Endothelial cell (in vitro differentiated cells): ENCODE measurements at places on chromosomes 5 and 9.
A peak's percentile ranks its signal among the peaks of the same experiment; 100 is the strongest.

DNA sequence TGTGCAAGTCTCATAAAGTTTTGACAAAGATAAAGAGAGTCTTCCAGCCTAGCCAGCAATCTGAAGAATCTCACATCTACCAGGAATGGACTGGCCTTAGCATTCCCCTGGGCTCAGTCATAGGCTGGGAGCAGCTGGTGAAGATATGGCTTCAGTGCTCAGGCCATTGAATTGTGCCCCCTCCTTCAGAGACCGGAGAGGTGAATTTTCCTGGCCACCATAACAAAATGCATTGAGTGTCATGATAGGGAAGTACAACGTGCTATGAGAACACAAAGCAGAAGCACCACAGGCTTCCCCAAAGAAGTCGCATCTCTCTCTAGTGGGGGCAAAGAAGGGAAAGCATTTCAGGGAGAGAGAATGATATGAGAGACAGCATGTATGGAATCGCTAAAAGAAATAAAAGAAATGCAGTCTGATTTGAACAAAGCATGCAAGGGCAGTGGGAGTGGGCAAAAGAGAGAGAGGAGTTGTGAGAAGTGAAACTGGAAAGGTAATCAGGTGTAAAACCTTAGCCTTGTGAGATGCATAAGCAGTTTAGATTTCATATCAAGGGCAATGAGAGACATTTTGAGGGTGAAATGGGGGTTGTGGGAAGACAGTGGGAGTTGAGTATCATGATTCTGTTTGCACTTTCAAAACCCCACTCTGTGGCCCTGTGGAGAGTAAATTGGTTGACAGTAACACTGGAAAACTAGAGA is 57.1 kb upstream of the NMUR2 start:
- H3K4me1 ChIP-seq, result no peaks in the 10 kb centered on the region
- no peak overlapping the region for H3K4me3 ChIP-seq
- no peaks in the 10 kb centered on the region for H3K36me3 ChIP-seq
- no peak for DNase-seq

GRCh38 chr5:178449163-178450070 is 140.8 kb downstream of the COL23A1 start:
- peaks cover 4% of the 10 kb centered on the region for H3K36me3 ChIP-seq
- peaks cover 26% of the 10 kb centered on the region for H3K4me1 ChIP-seq
- H3K27ac ChIP-seq, result peak overlapping the region; percentile 52
- H3K27me3 ChIP-seq, result no peaks in the 10 kb centered on the region

- H3K4me3 ChIP-seq, result no peak overlapping the region
- DNase-seq, result no peak
- peaks cover 37% of the 10 kb centered on the region for H3K36me3 ChIP-seq
- no peaks in the 10 kb centered on the region for H3K27me3 ChIP-seq
Measured at GRCh38 chr9:33350310-33350709, 52.1 kb downstream of the AQP7 start.

GRCh38 chr5:7668161-7668560 is 182.8 kb downstream of the CFAP90 start:
- peaks cover 2% of the 10 kb centered on the region for H3K27me3 ChIP-seq
- H3K27ac ChIP-seq, result no peak overlapping the region
- H3K4me1 ChIP-seq, result no peaks in the 10 kb centered on the region
- no peak for DNase-seq

- H3K27me3 ChIP-seq, result peaks cover 17% of the 10 kb centered on the region
- H3K4me3 ChIP-seq, result peak overlapping the region; percentile 99
- H3K4me1 ChIP-seq, result peaks cover 13% of the 10 kb centered on the region
Measured at GRCh38 chr5:91379246-91379913, 3.7 kb downstream of the ARRDC3 start.

GRCh38 chr5:31107091-31107518 is 86.4 kb upstream of the CDH6 start:
- H3K36me3 ChIP-seq, result no peaks in the 10 kb centered on the region
- no peaks in the 10 kb centered on the region for H3K4me1 ChIP-seq
- H3K4me3 ChIP-seq, result no peak overlapping the region
- no peaks in the 10 kb centered on the region for H3K27me3 ChIP-seq

- DNase-seq, result no peak
- H3K4me1 ChIP-seq, result peaks cover 22% of the 10 kb centered on the region
- H3K4me3 ChIP-seq, result no peak overlapping the region
- H3K27ac ChIP-seq, result no peak overlapping the region
- no peaks in the 10 kb centered on the region for H3K36me3 ChIP-seq
Measured at GRCh38 chr9:99826579-99826978, 4.9 kb downstream of the NR4A3 start.

DNA sequence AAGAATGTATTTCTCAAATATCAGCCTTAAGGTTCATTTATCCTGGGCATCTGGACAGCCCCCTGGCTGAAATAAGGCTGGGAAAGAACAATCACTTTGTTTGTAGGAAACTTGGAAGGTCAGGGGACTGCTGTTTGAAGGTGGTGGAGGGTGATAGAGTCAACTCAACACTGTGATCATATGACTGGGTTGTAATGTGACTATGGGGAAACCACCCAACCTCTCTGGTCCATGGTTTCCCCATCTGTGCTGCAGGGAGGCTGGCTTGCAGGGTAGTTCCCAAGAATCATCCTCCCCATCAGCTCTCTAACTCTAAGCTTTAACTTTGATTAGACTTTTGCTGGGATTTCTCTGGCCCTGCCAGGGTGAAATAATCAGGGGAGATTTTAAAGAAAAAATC is 10.0 kb downstream of the INSYN2B start:
- peak overlapping the region; percentile 68 for H3K27ac ChIP-seq
- H3K36me3 ChIP-seq, result no peaks in the 10 kb centered on the region
- no peak for DNase-seq

DNA sequence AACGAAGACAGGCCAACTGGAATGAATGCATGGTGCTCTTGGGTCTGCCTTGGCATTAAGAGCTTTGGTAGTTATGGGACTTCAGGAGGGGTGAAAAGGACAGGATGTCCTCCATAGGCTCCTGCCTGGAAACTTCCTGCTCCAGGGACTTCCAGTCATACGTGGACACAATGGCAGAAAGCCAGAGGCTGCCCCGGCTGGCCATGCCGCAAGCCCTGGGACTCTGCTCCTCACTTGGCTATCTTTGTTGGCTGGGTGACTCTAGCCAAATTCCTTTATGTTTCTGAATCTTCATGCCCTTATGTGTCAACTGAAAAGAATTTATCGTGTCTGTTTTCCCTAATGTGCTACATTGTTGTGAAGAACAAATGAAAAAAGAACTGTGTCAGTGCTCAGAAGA is 136.9 kb downstream of the SIL1 start:
- no peak for DNase-seq
- no peaks in the 10 kb centered on the region for H3K36me3 ChIP-seq
- peaks cover 16% of the 10 kb centered on the region for H3K4me1 ChIP-seq
- H3K27me3 ChIP-seq, result peaks cover 2% of the 10 kb centered on the region
- no peak overlapping the region for H3K4me3 ChIP-seq

- no peak for DNase-seq
- no peak overlapping the region for H3K4me3 ChIP-seq
- H3K4me1 ChIP-seq, result peaks cover 3% of the 10 kb centered on the region
- peaks cover 5% of the 10 kb centered on the region for H3K36me3 ChIP-seq
- no peaks in the 10 kb centered on the region for H3K27me3 ChIP-seq
Measured at GRCh38 chr9:87763286-87763685, 37.4 kb downstream of the CTSL start.

- H3K4me1 ChIP-seq, result no peaks in the 10 kb centered on the region
- peaks cover 2% of the 10 kb centered on the region for H3K27me3 ChIP-seq
- no peak for DNase-seq
Measured at GRCh38 chr5:106116682-106117081, 1554.1 kb downstream of the EFNA5 start.

DNA sequence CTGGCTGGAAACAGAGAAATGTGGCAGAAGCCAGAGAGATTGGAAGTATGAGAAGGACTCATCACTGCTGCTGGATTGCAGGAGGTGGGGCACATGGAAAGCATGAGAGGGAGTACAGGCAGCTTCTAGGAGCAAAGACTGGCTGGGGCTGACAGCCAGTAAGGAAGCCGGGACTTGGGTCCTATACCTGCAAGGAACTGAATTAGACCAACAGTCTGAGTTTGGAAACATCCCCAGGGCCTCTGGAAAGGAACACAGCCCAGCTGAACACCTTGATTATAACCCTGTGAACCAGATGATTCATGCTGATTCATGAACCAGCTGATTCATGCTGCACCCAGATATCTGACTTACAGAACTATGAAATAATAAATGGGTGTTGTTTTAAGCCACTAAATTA is 93.4 kb downstream of the OSTF1 start:
- peaks cover 2% of the 10 kb centered on the region for H3K27me3 ChIP-seq
- peaks cover 11% of the 10 kb centered on the region for H3K36me3 ChIP-seq
- DNase-seq, result no peak

DNA sequence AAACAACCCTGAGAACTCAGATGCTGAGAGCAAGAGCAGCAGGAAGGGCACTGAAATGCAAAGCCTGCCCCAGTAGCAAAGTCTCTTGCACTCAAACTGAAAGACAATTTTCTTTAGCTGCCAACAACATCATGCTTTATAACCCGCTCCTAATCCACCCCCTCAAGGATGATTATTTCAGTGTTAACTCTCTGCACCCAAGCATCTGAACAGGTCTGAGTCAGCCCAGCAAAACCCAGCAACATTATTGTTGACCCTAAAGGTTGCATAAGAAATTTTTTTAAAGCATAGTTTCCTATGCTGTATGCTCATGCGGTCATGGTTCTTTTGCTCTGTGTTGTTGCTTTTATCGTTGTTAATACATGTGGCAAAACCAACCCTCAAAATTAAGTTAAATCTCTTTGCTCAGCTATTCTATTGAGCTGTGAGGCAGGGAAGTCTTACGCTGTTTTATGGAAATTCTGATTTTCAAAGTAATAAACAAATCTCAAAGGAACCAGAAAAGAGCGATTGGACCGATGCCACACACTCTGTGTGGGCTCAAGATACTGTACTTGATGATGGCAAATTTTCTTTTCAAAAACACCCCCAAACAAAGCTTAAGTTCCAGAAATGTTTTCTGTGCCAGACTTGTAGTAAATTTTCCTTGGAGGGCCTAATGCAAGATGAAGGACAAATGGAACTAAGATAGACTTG is 440.6 kb upstream of the MPDZ start:
- peaks cover 3% of the 10 kb centered on the region for H3K4me1 ChIP-seq
- H3K27me3 ChIP-seq, result no peaks in the 10 kb centered on the region
- no peak overlapping the region for H3K27ac ChIP-seq
- no peak overlapping the region for H3K4me3 ChIP-seq

- no peak overlapping the region for H3K27ac ChIP-seq
- peaks cover 19% of the 10 kb centered on the region for H3K36me3 ChIP-seq
- H3K4me1 ChIP-seq, result no peaks in the 10 kb centered on the region
- no peak for DNase-seq
- peaks cover 2% of the 10 kb centered on the region for H3K27me3 ChIP-seq
Measured at GRCh38 chr5:78387468-78388153, 27.2 kb downstream of the SCAMP1 start.

- no peak overlapping the region for H3K27ac ChIP-seq
- H3K4me3 ChIP-seq, result no peak overlapping the region
- DNase-seq, result no peak
- H3K36me3 ChIP-seq, result peaks cover 3% of the 10 kb centered on the region
Measured at GRCh38 chr5:66413931-66414330, 182.3 kb upstream of the MAST4 start.
